ENCODE measurements at places on chromosomes 13 and 19.

GRCh38 chr13:110336681-110337080 lies 29.6 kb downstream of the COL4A2 start:
- no peak for DNase-seq

DNA sequence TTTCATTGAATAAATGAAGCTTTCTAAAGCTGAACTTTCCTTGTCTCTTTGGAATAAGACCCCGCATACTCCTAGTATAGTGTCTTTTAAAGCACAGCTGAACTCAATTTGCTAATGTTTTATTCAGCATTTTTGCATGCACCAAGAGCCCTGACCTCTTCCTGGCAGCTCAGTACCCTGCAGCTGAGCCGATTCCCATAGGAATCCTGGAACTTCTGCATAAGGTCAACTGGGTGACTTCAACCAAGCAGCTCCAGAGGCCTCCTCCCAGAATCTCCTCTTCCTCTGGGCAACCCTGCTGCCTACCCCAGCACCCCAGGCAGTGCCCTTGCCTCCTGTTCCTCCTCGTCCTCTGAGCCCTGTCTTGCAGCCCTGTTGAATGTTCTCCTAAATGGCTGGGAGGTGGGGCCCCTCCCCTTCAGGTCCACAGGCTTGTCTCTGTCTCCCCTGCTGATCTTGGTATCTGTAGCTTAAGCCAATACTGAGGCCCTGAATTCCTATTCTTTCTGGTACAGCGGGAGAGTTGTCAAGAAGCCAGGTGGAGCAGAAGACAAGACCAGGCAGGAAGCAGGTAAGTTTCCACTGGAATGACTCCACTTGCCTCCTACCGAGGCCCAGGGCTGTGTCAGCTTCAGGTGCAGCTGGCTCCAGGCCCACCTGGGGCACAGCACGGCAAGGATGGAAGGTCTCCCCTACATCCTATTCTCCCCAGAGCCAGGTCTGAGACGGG lies 23.6 kb upstream of the CCDC124 start:
- no peak for DNase-seq

- no peak for DNase-seq
These were observed 42.7 kb downstream of the UTP14C start for GRCh38 chr13:52067237-52067636.

DNA sequence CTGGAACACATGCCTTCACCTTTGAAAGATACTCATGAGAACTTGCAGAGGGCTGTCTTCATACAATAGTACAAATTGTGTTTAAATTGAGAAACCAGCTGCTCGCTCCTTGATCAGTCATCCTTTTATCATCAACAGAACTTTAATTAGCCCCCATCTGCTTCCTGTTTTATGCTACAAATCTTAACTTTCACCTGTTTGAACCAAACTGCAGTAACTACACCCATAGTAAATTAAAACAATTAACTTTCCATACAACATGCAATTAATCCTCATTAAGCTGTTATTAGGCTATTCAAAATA lies 85.2 kb downstream of the FOXO1 start:
- peak; percentile 32 for DNase-seq

- peak; percentile 44 for DNase-seq
These were observed 13.2 kb upstream of the CREB3L3 start for GRCh38 chr19:4140237-4140711.

- no peak for DNase-seq
These were observed 113.0 kb upstream of the ZNF507 start for GRCh38 chr19:32232449-32232848.

- DNase-seq = no peak
These were observed 3.3 kb upstream of the IGFL2 start for GRCh38 chr19:46144756-46145155.

All from tongue (tissue), 3 donors.